ENCODE measurements at places on chromosomes 11 and 22.

- DNase-seq, result no peak
Observed at GRCh38 chr11:95734009-95734572, 55.5 kb downstream of the FAM76B start.

DNA sequence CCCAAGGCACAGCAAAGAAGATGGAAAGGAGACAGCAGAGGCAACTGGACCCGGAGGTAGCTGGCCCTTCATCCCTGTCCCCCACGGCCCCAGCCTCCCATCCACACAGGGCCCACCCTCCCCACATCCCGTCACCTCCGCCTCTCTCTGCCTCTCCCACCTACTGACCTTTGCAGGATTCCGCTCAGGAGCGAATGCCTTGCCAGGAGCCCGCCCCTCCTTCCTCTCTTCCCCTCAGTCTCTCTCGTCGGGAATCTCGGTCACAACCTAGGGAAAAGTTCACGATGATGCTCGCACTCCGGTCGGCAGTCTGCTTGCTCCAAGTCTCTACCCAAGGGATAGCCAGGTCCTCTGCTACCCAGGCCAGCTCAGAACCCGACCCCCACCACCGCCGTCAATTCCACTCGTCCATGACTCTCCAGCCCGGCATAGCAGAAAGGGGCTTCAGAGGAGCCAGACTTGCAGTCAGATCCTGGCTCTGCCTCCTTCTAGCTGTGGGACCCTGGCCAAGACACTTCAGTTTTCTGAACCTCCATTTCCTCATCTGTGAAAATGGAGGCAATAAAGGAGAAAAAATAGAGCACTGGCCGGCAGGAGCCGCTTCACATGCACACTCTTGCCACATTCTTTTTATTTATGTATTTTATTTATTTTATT lies 10.2 kb downstream of the AHNAK start:
- DNase-seq, result no peak

DNA sequence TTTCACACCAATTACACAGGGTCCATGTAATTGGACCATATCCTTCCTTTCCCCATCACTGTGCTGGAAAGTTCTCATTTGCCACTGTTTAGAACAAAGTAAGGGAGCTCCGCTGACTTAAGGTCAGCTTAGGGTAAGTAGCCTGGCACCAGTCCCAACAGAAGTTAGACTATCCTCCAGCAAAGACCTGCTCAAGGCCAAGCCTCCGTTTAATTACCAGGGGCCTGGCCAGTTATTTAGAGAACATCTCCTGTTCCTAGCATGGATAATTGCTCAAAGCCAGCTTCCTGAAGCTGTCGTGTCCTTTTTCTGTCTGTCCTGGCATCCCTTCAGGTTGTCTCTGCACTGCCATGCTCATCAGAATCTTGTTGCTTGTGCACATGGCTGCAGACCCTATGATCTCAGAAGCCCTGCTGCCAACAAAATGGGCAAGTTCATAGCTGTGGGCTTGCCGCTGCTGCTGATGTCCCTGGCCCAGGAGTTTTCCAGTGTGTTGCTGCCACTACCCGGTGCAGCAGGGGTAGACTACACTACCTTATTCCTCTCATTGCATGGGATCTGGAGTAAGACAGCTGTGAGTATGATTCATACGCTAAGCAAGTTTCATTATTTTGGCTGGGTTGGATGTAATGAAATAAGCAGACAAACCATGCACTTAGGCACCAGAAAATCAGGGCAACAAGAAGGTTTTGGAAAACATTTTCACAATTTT lies 8.1 kb downstream of the OR8A1 start:
- DNase-seq, result no peak

DNA sequence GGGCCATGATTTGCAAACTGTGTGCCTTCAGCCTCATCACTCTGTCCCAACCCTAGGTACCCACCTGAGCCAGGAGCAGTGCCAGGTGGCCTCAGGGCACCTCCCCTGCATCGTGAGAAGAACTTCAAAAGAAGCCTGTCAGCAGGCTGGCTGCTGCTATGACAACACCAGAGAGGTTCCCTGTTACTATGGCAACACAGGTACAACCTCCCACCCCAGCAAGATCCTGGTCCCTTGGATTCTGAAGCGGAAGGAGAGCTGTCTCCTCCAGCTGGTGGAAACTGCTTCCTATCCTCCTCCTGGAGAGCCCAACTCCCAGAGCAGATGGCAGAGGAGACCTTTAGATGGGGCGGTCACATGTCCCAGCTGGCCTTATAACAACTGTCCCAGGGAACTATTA lies 2.9 kb downstream of the ZP1 start:
- DNase-seq, result no peak

- no peak for DNase-seq
Observed at GRCh38 chr11:84128840-84129239, 842.7 kb upstream of the CCDC90B start.

GRCh38 chr11:12372111-12372510 lies 5.3 kb upstream of the PARVA start:
- no peak for DNase-seq

DNA sequence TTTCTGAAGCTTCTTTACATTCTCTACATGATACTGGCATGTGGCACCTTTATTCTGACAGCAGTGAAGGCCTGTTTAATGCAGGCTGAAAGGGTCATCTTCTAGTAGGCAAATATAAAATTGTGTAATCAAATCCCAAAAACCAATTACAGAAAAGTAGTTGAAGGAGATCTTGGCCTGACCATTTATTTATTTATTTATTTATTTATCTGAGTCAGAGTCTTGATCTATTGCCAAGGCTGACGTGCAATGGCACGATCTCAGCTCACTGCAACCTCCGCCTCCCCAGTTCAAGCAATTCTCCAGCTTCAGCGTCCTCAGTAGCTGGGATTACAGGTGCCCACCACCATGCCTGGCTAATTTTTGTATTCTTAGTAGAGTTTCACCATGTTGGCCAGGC lies 22.7 kb upstream of the CECR2 start:
- no peak for DNase-seq

DNA sequence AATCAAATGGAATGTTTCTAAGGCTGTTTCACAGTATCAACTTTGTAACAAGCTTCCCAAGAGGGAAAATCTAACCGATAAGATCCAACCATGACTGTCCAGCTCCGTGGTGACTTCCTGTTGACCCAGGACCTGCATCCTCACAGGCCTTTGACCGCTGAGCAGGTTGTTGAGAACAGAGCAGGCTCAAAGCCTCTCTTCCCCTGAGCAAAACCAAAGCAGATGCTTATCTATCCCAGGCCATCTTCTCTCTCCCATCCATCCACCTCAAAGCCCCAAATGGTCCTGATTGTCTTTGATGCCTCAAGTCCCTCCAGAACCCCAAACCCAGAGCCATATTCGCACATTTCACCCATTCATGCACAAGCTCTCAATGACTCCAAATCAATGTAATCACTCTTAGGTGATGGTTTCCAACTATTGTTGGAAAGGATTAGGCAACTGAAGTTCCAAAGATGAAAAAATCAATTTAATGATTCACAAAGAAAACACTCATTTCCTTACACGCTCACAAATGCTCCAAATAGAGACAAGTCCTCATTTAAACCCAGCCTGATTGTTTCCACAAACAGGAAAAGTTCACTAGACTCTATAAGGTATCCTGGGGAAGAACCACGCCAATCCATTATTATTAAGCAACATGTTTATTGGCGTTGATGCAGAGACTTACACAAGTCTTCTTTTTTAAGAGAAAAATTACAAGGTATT lies 48.7 kb downstream of the C11orf58 start:
- DNase-seq, result no peak

DNA sequence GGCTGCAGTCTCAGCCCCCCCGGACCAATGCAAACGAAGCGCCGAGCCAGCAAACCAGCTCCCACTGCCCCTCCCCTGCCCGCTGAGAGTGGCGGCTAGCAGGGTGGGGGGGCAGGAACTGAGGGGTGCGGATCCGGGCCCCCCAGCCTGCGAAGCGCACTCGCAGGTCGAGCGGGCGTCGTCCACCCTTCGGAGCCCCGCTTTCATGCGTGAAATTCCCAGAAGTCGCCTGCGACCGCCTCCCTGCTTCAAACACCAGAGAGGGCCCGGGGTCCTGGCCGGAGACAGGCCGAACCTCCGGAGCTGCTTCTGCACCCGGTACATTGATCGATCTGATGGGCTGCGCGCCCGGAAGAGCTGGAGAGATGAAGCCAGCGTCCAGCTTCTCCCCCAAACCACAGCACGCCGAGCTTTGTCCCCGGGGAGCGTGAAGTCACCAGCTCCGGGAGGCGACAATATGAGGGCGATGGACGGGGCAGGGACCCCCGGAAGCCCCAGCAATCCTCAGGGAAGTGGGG lies 646 bp upstream of the PATZ1 start:
- peak; percentile 37 for DNase-seq
